MG63 (cell line): ENCODE measurements at places on chromosomes 16 and 17. TPM values are rescaled to one million over a fixed set of nuclear protein-coding genes. Genes with fewer than 3 reads are reported as not detected.

DNA sequence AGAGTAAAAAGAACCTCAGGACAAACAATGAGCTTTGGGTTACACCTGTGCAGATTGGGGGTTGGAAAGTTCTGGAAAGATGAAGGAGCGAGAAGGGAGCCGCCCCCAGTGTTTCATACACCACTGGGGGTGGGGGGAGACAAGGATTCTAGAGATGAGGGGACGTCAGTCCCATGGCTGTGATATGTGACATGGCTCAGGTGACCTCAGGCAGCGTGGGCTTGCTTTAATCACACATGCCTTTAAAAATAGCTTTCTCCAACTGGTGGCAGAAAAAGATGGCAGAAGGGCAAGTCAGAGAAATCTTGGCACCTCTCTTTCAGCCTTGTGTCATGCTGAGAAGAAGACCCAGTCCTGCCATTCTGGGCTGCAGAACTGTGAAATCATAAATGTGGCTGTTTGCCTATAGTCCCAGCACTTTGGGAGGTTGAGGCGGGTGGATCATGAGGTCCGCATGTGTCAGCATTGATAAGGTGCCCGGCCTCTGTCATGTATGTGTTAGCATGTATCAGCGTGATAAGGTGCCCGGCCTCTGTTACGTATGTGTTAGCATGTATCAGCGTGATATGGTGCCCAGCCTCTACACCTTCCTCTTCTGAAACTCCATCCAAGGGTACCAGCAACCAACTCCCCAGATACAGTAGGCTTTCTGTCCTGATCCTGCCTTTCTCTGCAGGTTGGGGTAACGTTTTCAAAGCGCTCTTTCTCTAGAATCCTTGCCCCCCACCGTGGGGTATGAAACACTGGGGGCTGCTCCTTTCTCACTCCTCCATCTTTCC, 25.0 kb downstream of the WIPI1 start:
- DNase-seq = no peak

GRCh38 chr17:43018932-43019331, 3.3 kb downstream of the VAT1 start:
- no peak for DNase-seq

DNA sequence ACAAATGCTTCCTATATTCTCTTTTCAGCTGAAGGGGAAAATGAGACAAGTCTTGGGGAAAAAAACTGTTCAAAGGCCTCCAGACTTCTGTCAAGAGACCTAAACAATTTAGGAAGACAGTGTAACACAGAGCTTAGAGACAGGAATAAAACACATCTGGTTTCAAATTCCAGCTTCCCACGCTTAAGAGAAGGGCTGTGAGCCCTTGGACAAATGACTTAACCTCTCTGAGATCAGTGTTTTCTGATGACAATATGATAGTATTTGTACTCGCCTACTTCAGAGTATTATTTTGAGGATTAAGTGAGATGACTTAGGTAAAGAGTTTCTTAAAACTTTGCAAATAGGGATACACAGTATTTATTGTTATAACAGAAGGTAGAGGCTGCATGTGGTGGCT, 29.5 kb downstream of the SMURF2 start:
- no peak for DNase-seq

C16orf46 gene
- 0.07 TPM in 1 of 2 replicates, not detected in the other for total RNA-seq

PYY gene
- not detected in 2 replicates for total RNA-seq
